ENCODE measurements at places on chromosomes 4 and X.

GRCh38 chr4:152150214-152150613 lies 385.7 kb downstream of the FBXW7 start:
- no peak for DNase-seq

DNA sequence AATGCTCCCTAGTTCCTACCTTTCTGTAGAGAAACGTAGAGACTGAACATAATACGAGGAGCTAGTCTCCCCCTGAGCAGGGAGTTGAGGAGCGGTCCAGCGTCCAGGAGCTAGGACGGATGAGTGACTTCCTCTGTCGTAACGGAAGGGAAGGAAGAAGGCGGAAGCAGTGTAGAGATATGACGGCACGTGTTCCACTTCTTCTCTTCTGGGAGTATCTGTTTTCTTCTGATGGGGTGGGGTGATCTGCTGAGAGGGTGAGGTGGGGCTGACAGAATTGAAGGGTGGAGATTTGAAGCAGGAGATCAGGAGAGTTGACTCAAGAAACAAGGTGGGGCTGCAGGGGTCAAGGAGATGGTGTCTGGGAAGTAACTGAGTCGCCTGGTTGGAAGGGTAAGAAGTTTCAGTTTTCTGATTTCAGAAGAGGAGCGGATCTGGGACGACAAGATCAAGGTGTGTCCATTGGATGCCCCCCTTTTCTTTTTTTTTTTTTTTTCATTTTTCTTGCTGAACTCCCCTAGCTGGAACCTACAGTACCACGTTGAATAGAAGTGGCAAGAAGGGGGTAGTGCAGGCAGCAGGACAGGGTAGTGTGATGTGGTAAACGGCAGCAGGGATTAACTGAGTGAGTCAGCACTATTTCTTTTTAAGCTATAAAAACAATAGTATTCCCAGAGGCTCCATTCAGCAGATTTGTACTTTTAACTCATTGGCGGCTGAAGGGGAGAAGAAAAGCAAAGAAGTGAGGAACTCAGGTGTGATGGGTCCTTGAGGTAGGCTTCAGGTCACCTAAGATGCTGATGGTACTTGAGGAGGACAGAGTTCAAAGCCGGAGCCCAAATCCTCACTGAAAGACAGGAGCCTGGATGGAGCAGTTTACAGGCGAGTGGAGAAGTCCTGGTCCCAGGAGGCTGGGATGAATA lies 50.8 kb upstream of the SETD7 start:
- no peak for DNase-seq

GRCh38 chr4:100063355-100063754 lies 113.3 kb upstream of the H2AZ1 start:
- no peak for DNase-seq

DNA sequence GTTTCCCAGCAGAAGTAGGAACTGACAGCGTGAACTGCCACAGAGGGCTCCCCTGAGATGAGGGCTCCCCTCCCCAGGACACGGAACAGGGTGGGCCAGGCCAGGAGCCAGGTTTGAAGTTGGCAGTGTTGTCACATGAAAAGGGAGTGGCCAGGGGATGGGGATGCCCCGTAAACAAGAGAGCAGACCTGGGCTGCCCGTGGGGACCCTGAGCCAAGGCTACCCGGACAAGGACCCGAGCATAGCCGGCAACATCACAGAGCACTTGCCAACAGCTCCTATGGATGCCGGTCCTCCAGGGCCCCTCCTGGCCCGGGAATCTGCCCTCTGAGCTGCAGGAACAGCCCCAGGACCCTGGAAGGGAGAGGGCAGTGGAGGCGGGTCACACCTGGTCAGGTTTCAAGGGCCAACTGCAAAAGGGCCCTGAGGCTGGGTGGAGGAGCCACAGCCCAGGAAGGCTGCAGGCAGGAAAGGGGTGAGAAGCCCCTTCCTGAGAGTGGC lies 102.1 kb downstream of the CPZ start:
- no peak for DNase-seq

DNA sequence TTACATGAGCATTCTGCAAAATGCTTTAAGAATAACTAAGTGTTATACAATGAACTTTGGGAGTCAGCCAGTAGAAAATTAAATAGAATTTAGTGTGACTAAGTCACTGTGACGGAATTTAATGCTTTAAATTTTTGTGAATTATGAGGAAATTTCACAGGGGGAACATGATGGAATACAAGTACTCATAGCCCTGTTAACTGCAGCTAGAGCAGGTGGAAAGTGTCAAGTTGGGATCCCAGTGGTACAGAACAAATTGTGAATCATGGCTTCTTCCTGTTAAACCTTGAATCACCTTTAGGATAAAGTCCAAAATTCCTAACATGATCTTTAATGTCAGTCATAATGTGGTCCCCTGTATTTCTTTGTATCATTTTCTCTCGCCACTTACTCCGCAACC lies 212.2 kb upstream of the CENPE start:
- DNase-seq = no peak
